ENCODE measurements at places on chromosomes 2 and 18.

DNA sequence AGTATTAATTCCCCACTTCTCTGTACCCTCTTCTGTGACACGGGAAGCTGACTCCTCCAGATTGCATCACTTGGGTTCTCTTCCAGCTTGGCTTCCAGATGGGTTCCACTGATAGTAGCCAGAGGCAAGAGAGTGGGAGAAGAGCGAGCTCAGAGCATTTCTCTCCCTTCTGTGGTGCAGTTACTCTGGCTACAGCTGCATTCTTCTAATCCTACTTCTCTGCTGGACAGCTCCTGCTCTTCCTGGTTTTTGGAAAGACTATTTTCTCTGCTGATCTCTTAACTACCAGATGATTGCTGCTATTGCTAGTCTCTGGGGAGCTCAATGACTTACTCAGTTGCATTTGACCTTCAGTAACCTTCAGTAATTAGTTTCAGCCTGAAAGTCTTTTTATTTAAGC, 187.5 kb upstream of the MAP2 start:
- DNase-seq = no peak

DNA sequence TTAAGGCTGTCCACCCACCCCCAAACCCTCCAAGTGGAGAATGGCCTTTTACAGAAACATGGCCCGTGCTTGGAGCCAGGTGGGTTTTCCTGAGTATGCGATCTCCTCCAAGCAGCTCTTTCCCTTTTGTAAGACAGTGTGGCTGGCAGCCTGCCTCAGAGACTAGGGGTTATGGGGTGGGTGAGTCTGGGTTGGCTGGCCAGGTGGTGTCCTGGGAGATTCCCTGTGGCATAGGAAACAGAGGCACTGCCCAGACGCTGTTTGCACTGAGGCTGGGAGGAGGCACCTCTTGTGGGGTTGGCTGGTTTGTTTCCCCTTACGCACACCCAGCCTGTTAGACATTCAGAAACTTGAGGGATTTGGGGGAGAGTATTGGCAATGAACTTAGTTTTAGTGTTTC, 82.3 kb upstream of the MCFD2 start:
- no peak for DNase-seq

- DNase-seq = no peak
Observed at GRCh38 chr2:104878863-104879512, 25.1 kb downstream of the POU3F3 start.

GRCh38 chr2:20962939-20963557, 80.8 kb downstream of the APOB start:
- DNase-seq = peak; percentile 76

DNA sequence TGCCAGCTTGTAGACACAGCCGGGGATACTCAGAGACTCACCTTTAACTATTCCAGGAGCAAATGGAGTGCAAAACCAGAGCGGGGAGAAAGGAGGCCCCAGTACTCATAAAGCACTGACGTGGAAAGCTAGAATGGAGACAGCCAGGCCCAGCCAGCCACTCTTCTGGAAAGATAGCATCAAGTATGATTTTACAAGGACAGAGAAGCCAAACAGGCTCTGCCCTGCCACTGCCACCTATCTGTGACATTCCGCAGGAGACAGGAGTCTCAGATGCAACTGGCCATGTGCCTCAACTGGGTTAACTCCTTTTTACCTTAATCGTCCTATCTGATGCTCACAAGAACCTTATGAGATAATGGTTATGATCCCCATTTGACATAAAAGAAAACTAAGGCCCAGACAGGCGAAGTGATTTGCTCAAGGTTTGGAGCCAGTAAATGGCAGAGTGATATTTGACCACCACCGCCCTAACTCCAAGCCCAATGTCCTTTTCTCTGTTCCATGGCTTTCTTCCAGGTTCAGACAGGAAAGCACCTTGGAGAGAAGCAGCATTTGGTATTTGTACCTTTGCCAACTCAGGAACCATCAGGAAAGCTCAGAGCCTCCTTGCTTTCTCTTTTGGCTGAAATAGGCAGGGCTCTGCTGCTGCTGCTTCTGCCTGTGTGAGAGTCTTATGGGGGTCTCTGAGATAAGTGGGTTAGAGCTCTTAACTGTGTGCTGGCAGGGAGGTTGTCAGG, 15.6 kb downstream of the KIF3C start:
- DNase-seq = no peak

- no peak for DNase-seq
Observed at GRCh38 chr2:238688193-238689153, 159.4 kb upstream of the TWIST2 start.

DNA sequence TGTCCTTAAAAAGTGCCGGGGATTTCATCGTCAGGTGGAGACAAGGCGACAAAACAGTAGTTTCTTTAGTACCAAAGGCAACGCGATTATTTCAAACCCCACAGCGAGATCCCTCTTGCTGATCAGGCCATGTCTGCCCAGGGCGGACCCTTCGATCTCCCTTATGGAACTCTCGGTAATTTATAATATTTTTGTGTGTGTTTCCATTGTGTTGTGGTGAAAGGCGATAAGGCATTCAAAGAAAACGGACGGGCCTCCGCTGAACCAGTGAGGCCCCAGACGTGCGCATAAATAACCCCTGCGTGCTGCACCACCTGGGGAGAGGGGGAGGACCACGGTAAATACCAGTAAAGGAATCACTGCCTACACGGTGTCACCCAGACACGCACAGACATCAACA, 1.4 kb upstream of the GAD1 start:
- no peak for DNase-seq

- no peak for DNase-seq
Observed at GRCh38 chr2:96091141-96091710, 25.1 kb downstream of the ADRA2B start.

DNA sequence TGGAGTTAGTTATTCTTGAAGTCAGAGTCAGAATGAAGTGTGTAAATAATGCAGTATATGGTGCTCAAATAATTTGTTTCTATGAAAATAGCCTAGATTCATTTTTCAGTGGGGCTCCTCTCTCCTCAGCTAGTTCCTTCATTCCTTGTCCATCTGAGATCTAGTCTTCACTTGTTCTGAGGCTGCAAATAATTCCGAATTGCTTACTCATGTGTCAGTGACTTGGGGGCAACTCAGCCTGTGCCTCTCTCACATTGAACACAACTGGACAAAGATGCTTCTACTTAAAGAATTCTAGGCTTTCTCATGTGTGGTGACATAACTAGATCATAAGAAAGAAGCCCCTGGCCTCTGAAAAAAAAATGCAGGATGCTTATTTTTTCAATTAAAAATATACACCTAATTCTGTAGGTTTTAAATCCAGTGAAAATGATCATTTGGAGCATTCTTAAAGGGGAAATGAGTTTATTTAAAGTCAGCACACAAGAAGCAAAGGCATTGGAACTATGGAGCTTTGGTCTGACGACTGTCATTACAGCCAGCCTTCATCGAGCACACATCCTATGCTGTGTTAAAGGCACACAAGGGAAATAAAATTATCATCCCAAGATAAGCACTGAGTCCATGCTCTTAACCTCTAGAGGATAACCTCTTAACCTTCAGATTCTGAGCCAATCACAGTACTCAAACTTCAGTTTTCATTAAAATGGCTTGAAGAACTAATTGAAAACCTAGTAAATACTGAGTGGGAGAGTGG, 24.8 kb upstream of the SCN7A start:
- DNase-seq = no peak

GRCh38 chr2:157692768-157693167, 64.1 kb upstream of the ACVR1C start:
- DNase-seq = no peak

- no peak for DNase-seq
Observed at GRCh38 chr2:219692521-219692920, 65.1 kb downstream of the SLC4A3 start.

DNA sequence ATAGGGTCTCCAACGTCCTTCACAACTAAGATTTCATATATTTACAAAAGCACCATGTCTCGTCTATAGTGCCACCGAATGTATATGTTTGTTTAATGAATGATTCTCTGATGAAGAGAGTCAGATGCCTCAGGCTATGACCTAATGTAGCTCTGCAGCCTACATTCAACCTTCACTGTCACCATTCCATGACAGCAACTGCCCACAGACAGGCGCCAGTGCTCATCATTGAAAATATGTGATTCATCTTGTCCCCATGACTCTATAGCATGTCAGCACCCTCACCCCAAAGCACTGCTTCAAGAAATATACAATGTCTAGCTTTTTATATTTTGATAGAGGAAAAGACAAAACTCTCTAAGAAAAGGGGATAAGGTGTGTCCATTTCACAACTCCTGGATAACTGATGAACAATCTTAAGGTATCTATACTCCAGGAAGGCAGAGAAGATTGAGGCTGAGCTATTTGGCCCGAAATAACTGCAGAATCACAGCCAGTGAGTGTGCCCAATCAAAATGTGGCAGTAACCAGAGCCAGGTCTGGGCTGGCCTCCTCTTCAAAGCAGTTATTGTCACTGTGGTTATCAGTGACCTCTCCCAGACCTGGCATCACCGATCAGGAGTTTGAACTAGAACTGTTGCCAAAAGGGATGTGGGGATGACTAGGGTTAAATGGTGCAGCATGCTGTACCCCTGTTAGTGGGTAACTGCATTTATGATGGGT, 246.6 kb downstream of the SETBP1 start:
- no peak for DNase-seq

DNA sequence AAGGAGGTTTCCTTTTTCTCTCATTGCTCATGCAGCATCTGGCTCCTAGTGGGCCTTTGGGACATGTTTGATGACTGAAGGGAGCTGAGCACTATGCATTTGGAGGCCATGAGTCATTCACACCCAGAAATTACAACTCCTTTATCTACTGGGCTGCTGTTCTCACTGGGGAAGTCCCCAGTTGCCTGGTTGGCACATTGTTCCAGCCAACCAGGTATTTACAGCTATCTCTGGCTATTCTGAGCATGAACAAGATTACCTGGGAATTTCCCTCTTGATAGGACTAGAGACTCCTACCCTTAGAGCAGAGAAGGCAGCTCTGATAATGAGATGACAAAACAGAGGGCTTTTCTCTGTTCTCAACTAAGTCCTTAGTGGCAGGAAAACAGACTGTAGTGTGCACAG, 206.5 kb downstream of the SETBP1 start:
- DNase-seq = no peak

GRCh38 chr2:200750323-200750910, 61.3 kb upstream of the BZW1 start:
- DNase-seq = no peak

- DNase-seq = peak; percentile 4
Observed at GRCh38 chr2:176817061-176817565, 395.5 kb upstream of the HNRNPA3 start.

GRCh38 chr18:31451625-31452024, 4.1 kb downstream of the DSG3 start:
- no peak for DNase-seq

GRCh38 chr18:54767098-54767497, 61.2 kb upstream of the RAB27B start:
- no peak for DNase-seq

DNA sequence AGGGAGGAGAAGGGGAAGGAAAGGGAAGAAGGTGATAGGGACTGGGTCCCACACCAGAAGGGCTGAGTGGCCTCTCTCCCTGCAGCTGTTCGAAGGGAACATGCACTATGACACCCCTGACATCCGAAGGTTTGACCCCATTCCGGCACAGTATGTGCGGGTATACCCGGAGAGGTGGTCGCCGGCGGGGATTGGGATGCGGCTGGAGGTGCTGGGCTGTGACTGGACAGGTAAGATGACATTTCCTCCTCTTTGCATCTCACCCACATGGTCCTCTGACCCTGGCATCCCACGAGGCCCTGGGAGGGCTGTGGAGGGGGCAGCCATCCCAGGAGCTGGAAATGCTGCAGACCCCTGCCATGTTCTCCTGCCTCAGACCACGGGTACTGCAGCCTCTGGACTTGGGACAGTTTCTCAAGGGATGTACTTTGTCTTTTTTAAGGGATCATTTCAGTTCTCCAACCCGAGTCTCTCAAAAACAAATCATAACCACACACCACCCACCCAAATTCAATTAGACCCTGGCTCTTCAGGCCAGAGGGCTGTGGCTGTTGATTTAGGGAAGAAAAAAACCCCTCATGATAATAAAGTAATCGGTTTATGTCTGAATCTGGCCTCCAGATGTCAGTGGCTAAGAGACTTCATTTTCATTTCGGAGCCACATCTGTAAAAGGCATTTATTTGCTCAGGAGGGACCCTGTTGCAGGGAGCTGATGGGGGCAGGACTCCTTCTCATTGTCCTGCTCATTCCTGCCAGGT, 63.5 kb downstream of the NRP2 start:
- no peak for DNase-seq

DNA sequence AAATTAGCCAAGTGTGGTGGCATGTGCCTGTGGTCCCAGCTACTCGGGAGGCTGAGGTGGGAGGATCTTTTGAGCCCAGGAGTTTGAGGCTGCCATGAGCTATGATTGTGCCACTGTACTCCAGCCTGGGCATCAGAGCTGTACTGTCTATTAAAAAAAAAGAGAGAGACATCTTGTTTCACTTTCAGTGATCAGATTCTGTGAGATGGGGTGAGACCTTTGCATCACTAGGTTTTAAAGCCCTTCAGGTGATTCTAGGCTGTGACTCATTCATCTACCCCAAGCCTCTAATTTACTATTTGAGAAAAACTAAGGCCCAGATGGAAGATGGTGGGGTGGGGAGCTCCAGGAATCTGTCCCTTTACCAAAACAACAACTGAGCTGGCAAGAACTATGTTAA, 7.1 kb downstream of the C2orf92 start:
- no peak for DNase-seq

DNA sequence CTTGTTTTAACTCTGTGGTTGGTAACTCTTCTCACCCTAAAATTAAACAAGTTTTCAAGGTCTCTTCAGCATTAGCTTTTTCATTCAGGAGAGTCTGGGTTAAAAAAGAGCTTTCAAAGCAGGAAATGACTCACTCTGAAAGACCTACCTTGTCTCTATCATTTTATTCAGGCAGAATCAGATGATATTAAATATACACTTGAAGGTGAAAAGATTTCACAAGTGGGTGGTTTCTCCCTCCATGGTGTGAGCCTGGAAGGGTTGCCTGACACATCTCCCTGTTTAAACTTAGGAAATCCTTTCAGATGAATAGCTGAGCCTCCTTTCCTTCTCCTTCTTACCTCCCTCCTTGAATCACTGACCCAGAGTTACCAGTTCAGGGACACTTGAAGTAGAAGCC, 1402.0 kb upstream of the PIK3C3 start:
- DNase-seq = no peak

GRCh38 chr18:3148930-3149535, 70.7 kb downstream of the MYOM1 start:
- DNase-seq = no peak

- DNase-seq = no peak
Observed at GRCh38 chr2:96869281-96869821, 529 bp downstream of the SEMA4C start.
